WERI-Rb-1 (cell line): ENCODE measurements at places on chromosomes 16 and 17.

DNA sequence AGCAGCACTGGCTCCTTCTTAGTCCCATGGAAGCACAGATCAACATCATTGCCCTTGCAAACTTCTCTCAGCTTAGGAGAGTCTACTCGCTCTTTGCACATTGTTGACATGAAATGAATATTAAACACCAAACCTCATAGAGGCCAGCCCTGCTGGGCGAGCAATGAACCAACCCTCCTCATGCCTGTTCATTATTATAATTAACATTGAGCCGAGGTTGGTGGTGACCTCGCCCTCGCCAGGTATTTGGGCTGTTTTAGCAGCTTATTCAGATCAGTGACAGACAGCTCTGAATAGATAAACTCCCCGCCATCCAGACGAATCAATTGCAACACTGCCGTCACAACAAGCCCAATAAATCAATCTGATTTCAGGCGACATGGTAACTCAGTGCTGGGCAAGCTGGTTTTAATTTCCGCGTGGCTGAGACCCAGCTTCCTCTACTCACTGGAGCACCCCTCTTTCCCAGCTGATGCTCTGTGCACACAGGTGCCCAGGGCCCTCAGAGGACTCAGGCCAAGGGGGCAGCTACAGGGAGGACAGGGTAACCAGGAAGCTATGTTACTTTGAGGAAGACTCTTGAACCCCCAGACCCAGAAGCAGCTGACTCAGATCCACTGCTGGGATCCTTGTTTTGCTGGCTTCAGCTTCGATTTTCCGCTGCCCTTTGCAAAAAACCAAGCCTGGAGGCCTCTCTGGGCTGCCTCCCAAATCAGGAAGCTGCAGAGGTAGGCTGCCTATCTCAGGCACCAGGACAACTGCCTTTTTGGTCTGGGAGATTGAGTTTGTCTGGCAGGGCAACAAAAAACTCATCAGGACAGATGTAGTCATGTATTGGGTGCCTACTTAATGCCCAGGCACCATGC, 10.7 kb upstream of the SEZ6 start:
- DNase-seq = peak; percentile 44

DNA sequence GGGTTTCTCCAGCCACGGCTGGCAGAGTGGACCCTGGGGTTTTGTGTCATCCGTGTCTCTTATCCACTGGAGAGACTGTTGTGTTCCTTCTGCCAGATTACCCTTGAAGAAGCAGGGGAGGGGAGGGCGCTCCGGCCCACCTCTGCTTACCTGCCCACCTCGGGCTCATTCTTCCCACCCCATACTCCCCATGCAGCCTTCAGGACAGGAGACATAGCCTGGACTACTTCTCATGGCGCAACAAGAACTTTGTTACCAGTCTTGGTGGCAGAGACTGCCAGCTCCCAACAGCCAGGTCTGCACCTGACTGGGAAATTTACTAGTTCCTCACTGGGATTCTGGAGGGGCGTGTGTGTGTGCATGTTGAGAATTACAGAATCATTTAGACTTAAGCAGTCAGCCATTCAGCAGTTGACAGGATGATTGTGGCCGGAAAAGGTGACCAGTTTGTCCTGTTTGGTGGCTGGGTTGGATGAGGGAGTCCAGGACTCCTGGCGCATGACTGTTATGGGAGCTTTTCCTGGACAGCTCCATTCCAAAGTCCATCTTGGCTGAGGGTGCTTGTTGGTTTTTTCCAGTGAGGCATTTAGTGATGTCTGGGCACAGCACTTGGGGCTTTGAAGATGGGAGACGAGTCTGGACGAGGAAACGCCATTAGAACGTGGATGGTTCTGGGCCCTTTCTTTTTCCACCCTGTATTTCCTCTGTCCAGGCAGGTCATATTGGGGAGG, 8.7 kb downstream of the GSE1 start:
- DNase-seq = no peak

GRCh38 chr16:74682556-74682955, 15.9 kb upstream of the RFWD3 start:
- no peak for DNase-seq

- no peak for DNase-seq
Observed at GRCh38 chr17:46023783-46024388, 24.8 kb downstream of the STH start.

- no peak for DNase-seq
Observed at GRCh38 chr16:57999971-58000705, at the start of gene ZNF319. TSS of gene ZNF319 (minus strand) at chr16:58000672. CDS start at chr16:57998265, 2,407 bp downstream.

DNA sequence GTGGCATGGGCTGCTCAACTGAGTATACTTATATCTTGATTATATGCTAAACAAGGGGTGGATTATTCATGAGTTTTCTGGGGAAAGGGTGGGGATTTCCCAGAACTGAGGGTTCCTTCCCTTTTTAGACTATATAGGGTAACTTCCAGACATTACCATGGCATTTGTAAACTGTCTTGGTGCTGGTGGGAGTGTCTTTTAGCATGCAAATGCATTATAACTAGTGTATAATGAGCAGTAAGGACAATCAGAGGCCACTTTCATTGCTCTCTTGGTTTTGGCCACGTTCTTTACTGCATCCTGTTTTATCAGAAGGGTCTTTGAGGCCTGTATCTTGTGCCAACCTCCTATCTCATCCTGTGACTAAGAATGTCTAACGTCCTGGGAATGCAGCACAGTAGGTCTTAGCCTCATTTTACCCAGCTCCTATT, 12.0 kb downstream of the PRR11 start:
- no peak for DNase-seq

- DNase-seq = no peak
Observed at GRCh38 chr16:23280483-23280967, 21.6 kb upstream of the SCNN1B start.

DNA sequence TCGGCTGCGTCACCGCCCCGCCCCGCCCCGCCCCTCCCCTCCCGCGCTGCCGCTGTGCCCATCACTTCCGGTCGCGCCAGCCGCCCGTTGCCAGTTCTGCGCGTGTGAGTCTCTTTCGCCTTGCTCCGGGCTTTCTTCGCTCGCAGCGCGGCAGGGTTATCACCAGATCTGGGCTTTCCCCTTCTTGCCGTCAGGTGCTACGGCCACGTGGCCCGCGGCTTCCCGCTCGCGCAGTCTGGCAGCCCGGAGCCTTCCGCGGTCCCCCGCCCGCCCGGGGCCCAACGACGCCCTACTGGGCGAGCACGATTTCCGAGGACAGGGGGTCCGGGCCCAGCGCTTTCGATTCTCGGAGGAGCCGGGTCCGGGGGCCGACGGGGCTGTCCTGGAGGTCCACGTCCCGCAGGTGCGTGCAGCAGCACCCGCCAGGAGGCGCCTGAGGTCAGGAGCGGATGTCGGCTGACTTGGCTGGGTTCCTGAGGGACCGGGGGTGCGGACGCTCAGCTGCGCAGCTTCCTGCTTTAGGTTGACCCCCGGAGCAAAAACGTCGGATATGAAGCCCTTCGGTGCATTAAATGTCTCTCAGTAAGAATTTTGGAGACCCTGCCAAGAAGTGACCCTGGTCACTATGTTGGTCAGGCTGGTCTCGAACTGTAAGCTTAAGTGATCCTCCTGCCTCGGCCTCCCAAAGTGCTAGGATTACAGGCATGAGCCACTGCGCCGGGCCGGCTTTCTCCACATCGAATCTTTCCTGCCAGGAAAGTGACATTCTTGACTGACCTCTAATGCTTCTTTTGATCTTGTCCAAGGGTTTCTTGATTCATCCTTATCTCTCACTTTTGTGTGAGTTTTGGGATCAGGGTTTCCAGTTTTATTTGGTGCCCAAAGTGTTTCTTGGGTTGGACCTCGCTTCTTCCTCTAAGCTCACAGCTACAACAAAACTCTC, at the start of gene METTL23:
METTL23 (plus strand) TSS at position 64 of the 943 bp plus-strand sequence. CDS start 2,872 bp downstream, outside the sequence.
- peak; percentile 81 for DNase-seq

DNA sequence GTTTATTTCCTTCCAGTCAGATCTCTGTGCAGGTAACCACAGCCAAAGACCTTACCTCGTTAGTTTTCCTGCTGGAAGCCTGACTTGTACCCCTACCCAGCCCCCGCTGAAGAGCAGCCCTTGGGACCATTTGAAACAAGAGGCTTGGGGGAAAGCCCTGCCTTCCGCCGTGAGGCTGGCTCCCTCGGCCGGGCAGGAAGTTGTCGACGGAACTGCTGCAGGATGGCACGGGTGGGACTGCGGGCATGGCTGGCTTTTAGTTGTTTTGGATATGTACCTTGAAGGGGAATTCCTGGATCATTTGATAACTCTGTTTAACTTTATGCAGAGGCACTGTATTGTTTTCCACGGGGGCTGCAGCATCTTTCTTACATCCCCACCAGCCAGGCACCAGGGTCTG, 49.0 kb upstream of the ENDOV start:
- DNase-seq = no peak

DNA sequence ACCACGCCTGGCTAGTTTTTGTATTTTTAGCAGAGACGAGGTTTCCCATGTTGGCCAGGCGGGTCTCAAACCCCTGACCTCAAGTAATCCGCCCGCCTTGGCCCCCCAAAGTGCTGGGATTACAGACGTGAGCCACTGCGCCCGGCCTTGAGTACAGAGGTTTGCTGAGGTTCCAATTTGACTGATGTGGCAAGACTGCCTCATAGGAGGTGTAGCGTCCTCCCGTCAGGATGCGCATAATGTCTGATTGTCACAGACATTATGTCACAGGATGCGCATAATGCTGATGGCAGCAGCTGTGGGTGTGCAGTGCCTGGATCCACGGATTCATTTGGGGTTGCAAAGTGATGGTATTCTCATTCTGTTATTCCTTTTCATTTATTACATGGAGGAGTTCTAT, 45.2 kb downstream of the HAPSTR1 start:
- DNase-seq = no peak

- peak; percentile 95 for DNase-seq
Observed at GRCh38 chr17:80426671-80427326, 11.8 kb downstream of the ENDOV start.

DNA sequence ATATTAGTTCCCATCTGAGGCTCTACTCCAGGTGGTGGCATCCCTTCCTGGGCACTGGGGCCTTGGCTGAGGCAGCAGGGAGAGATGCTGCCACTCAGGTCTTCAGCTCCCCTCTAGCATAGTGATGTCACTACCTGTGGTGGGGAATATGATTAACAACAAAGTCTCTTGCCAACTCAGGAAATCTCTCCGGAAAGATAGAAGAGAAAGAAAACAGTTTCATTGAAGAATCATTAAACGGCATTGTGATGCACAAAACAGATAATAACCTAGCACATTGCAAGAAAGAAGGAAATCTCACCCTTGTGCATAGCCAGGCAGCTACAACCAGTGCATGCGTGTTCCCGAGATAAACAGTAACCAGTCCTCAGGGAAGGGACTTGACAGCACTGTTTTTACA, 12.2 kb upstream of the ZNF267 start:
- no peak for DNase-seq

DNA sequence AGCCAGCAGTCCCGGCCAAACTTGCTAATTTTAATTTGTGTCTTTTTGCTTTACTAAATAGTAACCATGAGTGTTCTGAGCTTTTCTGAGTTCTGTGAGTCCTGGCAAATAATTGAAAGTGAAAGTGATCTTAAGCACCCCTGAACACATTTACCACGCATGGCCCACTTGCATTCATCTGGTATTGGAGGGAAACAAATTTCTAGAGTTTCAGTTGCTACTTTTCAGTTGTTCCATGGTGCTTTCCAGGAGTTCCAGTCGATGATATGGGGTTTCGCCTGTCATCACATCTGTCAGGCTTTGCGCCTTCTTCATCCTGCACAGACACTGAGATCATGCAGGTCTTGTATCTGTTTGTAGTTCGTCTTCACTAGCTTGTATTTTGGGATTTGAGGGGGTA, 44.1 kb downstream of the CRLF3 start:
- DNase-seq = no peak

DNA sequence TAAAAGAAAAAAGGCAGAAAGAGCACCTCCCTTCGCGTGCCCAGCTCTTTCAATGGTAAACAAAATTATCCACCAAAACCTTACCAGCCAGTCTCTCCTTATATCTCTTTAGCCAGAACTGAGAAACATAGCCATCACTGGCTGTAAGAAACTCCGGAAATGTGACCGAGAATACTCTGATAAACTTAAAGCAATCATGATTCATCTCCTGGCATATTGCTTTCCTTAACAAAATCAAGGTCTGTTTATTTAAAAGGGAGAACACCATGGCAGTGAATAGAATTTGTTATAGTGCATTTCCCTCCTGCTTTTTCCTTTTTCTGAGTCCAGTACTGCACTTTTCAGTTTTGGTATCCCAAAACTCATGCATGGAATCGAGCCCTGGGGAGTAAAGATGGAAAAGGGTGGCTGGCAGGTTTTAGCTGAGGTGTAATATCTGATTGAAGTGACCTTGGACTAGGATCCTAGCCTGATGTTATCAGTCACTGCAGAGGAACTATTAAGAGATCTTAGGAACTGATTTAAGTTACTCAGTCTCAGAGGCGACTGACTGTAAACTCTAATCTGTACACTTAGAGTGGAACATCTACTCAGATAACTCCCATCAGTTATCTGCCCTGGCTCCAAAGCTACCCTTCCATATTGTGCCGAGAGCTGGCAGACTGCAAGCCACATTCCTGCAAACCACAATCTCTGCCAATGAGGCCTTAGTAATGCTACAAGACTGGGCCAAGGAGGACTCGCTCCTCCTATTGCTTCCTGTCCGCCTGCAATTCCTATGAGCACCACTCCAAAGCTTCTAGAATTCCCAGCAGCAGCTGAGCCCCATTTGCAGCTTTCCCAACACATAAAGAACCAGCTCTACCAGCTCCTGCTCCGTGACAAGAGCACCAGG, 7.4 kb upstream of the COX10 start:
- no peak for DNase-seq

DNA sequence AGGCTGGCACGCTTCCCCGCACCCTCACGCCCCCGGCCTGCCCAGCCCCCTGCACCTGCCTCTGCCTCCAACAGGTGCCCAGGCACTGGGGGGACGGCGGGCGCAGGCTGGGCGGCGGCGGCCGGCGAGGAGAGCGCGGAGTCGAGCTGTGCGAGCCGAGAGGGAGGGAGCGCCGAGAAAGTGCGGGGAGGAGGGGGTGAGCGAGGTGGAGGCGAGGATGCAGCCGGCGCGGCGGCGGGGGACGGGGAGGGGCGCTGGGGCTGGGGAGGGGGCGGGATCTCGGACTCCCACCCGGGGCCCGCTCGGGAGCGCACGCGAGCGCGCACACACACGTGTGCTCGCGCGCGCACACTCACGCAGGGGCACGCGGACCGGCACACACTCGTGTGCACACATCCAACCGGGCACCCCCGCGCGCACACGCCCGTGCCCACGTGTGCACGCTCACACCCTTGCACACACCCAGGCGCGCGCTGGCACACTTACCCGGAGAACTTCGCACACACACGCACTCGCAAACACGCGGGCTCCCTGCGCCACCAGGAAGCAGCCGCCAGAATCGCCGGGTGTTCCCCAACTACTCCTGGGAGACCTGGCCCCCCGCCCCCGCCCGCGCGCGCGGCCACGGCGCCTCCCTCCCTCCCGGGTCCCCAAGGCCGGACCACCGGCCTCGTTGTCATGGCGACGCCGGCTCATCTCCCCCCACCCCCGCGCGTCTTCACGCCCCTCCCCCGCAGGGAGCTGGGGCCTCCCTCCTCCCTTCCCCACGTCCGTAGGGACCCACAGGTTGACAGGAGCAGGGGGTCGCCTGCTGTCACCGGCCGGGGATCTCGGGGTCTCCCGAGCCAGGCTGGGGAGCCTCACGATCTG, at the start of gene DOC2A:
DOC2A (minus strand) TSS at position 184 of the 870 bp plus-strand sequence. CDS start 805 bp downstream, outside the sequence.
- DNase-seq = peak; percentile 72

DNA sequence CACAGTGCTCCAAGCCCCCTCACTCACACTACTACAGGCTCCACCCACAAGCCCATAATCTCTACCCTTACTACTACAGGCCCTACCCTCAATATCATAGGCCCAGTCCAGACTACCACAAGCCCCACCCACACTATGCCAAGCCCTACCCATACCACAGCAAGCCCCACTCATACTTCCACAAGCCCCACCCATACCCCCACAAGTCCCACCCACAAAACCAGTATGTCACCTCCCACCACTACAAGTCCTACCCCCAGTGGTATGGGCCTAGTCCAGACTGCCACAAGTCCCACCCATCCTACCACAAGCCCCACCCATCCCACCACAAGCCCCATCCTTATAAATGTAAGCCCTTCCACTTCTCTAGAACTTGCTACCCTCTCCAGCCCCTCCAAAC, 13.8 kb downstream of the RIPOR1 start:
- DNase-seq = peak; percentile 75
